Caco-2 (cell line): ENCODE measurements at places on chromosomes 1 and 21.

DNA sequence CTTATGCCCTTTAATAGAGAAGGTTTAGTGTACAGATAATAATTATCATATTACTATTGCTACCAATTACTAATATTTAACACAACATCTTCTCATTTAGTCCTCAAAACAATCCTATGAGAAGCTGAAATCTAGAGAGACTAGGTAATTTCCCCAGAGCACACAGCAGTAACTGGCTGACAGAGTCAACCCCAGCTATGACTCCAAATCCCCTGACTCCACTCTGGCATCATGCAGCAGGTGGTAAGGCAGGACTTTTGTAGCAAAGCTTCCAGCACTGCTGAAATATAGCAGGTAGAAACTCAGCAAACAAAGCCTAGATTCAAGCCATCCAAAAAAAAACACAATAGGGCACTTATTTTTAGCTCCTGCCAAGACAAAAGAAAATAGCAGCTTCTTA is 79.3 kb upstream of the RGS2 start:
- no peak for DNase-seq

DNA sequence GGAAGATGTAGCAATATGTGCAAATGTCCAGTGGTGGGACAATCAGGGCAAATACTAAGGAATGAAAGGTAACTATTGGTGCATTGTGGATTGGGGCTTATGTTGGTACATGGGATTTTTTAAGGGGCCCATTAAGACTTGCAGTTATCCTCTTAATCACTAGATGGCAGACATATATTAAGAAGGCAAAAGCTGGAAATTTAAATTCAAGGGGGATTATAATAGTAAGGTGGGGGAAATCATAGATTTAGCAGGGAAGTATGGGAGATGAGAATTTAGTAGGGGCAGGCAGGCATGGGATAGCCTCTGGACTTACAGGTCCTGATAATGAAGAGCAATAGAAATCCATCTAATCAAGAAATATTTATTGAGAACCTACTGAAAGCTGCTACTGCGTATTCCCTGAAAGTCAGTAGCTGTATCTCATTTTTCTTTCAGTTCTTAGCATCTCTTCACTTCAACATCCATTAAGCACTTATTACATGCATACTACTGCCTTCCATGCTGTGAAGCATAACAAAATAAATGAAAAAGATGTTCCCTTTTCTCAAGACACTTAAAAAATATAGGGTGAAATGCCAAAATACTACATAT is 251.8 kb downstream of the CRB1 start:
- no peak for DNase-seq

GRCh38 chr1:229169399-229169798 is 101.5 kb upstream of the RAB4A start:
- DNase-seq = no peak

- DNase-seq = no peak
These were observed 49.9 kb downstream of the DISC1 start for GRCh38 chr1:231676487-231676886.

GRCh38 chr21:27206368-27206982 is 239.6 kb upstream of the ADAMTS5 start:
- DNase-seq = no peak

DNA sequence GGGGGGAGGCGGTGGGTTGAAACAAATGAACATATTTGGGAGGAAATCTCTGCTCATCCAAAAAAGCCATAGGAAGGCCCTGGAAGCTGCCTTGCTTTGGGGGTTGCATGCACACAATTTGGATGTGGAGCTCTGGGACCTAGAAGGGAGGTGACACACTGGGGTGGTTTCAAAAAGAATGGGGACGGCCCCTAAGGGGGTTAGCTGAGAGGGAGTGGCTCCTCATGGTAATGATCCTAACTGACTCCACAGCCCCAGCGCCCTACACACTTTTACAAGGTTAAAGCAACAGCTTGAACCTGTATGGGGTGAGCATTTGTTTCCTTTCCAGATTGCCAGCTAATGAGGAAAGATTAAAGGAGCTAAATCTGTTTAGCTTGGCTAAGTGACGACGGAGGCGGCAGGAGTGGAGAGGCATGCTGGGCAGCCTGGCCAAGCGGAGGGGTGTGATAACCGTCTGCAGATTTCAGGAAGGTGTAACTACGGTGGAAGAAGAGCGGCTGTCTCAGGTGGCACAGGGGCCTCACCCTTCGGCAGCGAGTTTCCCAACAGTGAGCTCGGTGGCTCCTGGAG is 107.3 kb downstream of the RNF220 start:
- DNase-seq = no peak

DNA sequence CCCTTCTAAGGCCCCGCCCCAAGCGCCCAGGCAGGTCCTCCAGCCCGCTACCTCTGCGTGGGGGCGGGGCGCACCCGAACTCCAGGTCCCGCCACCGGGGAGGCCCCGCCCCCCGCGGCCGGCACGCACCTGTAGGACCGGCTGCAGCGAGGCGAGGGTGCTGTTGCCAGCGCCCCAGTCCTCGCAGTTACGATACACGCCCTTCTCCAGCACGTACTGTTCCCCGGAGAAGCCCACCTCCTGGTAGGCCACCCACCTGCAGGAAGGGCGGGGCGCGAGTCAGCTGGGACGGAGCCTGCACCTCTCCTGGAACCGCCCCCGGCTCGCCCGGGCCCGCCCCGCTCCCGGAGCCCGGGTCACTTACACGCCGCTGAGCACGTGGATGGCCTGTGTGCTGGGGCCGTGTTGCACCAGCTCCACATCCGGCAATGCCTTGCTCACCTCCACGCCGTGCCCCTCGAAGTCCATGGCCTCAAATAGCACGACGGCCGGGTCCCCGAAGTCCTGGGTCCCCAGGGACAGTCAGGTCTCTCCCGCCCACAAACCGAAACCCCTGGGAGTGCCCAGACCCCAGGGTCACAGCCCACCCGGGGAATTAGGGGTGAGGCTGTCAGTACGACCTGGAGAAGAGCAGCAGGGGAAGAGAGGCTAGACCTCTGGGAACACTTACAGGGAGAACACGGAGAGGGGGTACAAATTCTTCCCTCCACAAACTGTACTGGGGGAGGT is 17.3 kb downstream of the CRYBG2 start:
- peak; percentile 19 for DNase-seq

DNA sequence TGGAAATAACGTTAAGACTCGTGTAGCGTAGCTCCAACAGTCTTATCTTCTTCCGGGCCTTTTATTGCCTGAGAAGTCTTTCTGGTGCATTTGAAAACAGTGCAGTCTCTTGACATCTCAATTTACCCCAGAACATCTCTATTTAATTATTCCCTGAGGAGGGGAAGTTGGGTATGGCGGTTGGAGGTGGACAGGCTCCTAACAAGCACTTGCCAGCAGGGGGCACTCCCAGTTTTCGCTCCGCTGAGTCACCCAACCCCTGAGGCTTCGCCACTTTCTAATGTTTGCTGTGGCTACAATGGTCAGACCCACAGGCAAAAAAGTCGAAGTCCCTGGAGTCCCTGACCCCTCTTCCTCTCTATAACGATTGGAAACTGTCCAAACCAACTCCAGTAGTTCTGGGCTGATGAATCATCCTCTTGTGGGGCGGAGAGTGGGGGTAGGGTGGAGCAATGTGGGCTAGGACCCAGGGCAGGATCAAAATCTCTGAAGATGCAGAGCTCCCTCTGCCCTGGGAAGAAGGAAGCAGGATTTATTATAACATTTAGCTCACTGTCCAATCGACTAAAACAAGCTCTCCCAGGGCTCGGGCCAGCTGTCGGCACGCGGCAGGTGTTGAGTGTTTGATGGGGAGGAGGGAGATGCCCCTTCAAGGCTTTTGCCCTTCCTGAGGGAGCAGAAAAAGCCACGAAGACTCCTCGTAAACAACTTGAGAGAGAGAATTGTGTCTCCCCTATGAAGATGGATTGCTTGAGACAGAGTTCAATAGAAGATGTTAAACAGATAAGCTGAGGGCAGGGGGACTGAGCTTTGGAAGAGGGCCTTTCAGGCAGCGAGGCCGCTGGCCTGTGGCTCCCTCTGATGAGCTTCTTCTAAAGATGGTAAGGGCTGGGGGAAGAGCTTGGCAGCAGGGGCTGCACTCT is 85.7 kb downstream of the BRINP2 start:
- peak; percentile 41 for DNase-seq
